NCI-H1417 treated with DMSO at 0.1 percent for 48 hours (cell line): ENCODE measurements at places on chromosomes 3 and 15.

DNA sequence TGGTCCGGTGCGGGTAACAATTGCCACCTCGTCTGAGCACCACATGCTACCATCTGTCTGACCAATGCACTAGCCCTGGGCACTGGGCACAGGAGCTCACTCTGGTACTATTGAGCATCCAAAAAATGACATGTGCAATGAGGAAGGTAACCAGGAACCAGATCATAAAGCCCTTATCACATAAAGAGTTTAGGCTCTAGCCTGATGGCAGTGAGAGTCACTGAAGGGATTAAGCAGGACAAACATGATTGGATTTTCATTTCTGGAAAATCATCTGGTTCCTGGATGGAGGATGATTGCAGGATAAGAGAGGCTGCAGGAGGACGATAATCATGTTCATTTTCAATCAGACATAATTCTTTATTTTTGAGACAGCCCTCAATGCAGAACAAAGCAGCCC is 12.4 kb downstream of the NDUFB4 start:
- no peak for DNase-seq

DNA sequence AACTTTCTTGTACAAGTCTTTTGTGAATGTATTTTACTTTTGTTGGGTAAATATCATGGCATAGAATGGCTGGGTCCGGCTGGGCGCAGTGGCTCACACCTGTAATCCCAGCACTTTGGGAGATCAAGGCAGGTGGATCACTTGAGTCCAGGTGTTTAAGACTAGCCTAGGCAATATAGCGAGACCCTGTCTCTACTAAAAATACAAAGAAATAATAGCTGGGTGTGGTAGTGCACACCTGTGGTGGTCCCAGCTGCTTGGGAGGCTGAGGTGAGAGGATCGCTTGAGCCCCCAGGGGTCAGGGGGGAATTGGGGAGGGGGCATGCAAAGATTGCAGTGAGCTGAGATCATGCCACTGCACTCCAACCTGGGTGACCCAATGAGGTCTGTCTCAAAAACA is 52.9 kb downstream of the ANP32A start:
- no peak for DNase-seq

DNA sequence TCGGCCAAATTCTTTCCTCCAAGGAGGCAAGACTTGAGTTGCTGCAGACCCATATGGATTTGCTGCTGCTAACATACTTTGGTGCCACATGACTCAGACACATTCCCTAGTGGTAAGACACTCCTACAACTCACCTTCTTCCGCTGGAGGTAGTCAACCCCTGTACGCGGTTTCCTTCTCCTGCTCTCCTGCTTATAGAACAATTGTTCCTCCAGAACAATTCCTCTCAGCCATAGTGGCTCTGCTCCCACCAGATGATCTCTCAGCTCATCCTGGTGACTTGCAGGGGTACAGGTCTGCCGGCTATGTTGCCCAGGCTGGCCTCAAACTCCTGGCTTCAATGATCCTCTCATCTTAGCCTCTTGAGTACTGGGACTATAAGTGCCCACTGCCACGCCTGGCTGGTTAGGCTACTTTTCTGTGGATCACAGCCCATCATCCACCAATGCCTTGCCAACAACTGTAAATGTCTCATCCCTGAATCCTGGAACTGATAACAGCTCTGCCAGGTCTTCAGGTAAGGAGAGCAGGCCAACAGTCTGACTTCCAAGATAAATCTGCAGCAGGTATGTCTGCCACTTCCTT is 2.4 kb upstream of the CXCR6 start:
- no peak for DNase-seq

DNA sequence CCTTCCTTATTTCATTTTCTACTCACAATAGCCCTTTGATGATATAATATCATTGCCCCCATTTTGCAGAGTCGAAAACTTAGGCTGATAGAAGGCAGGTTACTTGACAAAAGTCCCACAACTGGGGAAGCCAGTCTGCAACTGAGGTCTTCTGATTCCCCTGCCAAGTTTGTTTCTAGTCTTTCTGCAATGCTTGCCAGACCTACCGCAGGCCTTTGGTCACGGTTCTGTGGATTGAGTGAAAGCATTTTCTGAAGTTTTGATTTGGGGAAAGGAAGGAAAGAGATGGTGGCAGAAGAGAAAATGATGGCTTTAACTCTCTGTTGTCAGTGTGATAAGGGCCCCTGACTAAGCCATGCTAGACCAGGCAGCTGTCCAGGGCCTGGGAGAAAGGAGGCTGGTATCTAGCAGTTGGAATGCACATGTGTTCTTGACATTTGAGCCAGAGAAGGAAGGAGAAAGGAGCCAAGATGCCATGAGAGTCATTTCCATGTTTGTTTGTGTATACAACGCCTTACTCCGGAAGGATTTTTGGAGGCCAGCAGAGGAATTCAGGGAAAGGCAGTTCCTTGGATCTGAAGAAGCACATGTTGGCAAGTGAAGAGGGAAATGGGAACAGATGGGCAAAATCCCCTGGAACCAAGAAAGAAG is 29.9 kb downstream of the FAH start:
- no peak for DNase-seq

DNA sequence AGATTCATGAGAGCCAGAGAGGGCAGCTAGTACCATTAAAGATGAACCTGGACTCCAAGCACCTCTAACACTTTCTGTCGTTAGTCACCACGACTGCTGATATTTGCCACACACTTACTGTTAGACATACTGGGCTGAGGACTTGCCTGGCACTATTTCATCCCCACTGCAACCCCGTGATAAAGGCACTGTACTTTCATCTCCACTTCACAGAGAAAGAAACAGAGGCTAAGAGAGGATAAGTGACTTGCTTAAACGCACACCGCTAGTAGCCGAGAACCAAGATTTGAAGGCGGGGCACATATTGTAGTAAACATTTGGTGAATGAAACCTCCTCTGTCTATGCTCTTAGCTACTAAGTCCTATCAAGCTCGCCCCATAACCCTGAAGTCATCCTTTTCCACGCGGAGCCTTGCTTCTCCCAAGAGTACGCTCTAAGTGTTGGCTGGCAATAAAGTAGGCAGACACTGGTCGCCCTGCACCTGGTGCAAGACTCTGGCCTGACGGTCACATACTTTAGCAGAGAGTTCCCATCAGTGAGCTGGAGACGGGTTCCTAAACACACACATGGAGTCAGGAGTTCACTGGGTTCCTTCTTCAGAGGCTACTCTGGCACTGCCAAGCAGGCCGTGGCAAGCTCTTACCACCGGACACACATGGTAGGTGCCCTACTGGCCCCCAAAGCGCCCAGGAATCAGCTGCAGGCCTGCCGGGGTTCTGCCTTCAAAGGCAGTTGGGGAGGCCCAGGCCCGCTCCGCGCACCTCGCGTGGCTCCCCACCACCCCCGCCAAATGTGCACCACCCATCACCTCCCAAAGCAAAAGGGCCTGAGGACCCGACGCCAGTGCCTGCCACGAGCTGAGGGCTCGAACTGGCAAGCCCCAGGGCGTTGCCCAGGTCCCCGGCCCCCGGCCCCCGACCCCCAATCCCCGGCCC is 951 bp downstream of the POMGNT2 start:
- DNase-seq = no peak

GRCh38 chr3:188180114-188180513 is 26.2 kb downstream of the LPP start:
- DNase-seq = no peak

GRCh38 chr3:160413613-160414248 is 14.3 kb downstream of the SMC4 start:
- DNase-seq = peak; percentile 62

- no peak for DNase-seq
Observed at GRCh38 chr3:62020706-62021105, 352.6 kb downstream of the FEZF2 start.

- DNase-seq = no peak
Observed at GRCh38 chr15:80841541-80841940, 62.4 kb downstream of the CEMIP start.

GRCh38 chr3:125214738-125215137 is 2.2 kb upstream of the SLC12A8 start:
- no peak for DNase-seq

GRCh38 chr3:53030619-53031449 is 15.0 kb downstream of the SFMBT1 start:
- no peak for DNase-seq

GRCh38 chr3:104831071-104831470 is 535.6 kb upstream of the ALCAM start:
- no peak for DNase-seq

GRCh38 chr3:43866529-43867353 is 176.0 kb downstream of the ABHD5 start:
- DNase-seq = no peak

- DNase-seq = no peak
Observed at GRCh38 chr3:138825336-138825735, 9.4 kb downstream of the PIK3CB start.

- DNase-seq = no peak
Observed at GRCh38 chr3:13671482-13672233, 122.7 kb downstream of the FBLN2 start.

DNA sequence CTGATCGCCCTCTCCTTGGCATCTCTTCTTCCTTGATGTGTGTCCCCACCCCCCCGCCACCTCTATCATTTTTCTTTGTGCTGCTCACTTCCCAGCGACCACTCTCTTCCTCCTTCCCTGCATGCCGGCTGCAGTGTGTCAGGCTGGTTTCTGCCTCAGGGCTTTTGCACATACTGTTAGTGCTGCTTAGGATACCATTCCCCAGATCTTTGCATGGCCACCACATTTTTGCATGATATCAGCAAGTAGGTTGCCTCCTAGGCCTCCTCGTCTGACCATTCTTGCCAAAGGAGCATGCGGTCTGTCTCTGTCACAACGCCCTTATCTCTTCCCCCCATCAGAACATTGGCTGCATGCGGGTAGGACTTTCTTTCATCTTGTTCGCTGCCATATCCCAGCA is 12.5 kb downstream of the FBLN2 start:
- no peak for DNase-seq

GRCh38 chr3:29534006-29534405 is 253.1 kb downstream of the RBMS3 start:
- no peak for DNase-seq
